KBM-7 (cell line): ENCODE measurements at places on chromosomes 6 and 20.

GRCh38 chr6:27891320-27891875 lies 20.8 kb downstream of the OR2B2 start:
- DNase-seq: no peak

- DNase-seq: no peak
Observed at GRCh38 chr6:72238900-72239299, 352.6 kb downstream of the RIMS1 start.

- DNase-seq: no peak
Observed at GRCh38 chr6:30795549-30796293, 51.4 kb upstream of the IER3 start.

DNA sequence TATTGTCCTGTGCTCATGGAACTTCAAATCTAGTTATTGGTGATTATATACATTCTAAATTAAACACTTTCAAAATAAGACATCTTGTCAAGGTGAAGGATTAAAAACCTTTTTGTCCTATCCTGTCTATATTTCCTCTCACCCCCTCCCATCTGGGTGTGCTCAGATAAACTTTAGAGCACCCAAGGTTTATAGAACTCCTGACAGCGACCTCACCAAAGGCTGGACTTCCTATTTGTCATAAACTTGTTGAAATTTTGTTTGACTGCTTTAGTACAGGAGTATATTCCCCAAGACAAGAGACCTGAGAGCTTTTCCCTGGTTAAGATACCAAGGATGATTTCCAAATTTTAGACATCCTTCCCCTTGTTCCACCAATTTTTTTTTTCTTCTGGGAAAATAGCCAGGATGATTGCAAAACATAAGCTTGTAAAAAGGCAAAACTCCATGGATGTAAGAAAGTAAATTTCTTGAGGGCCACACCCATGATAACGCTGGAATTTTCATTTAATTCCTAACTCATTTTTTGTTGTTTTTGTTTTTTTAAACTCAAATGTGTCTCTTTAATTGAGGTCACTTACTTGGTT lies 33.0 kb downstream of the CARMIL1 start:
- DNase-seq: no peak

GRCh38 chr6:144087789-144088426 lies 7.5 kb downstream of the SF3B5 start:
- peak; percentile 71 for DNase-seq

GRCh38 chr6:138521790-138522189 lies 22.5 kb upstream of the NHSL1 start:
- DNase-seq: peak; percentile 89

DNA sequence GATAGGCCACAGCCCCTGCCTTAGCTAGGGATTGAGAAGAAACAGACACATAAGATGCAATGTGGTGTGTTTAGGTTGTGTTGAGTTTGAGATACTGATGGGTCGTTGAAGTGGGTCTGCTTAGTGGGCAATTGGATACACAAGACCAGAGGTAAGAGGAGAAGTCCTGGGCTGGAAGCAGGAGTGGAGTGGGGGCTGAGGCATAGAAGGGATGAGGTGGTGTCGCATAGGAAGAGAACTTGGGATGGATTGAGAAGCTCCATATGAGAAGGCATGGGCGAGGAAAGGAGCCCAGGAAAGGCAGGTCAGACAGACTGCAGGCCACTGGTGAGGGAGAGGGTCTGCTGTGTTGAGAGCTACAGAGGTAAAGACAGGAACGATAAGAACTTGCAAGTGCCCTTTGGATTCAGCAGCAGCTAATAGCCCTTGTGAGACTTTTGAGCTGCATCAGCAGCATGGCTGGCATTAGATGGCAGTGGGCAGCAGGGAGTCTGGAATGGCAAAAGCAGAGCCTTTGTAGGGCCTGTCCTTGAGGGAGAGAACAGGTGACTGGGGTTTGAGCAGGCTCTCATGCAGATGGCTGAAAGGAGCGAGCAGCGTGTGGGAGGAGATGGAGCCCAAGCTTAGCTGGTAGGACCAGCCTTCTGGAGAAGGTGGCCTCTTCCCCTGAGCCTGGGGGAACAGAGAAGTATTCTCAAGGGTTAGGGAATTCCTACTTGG lies 33.2 kb downstream of the PLCG1 start:
- no peak for DNase-seq

- DNase-seq: no peak
Observed at GRCh38 chr6:113903666-113904330, 46.7 kb downstream of the MARCKS start.

- DNase-seq: no peak
Observed at GRCh38 chr6:41359617-41360313, 24.4 kb downstream of the NCR2 start.

DNA sequence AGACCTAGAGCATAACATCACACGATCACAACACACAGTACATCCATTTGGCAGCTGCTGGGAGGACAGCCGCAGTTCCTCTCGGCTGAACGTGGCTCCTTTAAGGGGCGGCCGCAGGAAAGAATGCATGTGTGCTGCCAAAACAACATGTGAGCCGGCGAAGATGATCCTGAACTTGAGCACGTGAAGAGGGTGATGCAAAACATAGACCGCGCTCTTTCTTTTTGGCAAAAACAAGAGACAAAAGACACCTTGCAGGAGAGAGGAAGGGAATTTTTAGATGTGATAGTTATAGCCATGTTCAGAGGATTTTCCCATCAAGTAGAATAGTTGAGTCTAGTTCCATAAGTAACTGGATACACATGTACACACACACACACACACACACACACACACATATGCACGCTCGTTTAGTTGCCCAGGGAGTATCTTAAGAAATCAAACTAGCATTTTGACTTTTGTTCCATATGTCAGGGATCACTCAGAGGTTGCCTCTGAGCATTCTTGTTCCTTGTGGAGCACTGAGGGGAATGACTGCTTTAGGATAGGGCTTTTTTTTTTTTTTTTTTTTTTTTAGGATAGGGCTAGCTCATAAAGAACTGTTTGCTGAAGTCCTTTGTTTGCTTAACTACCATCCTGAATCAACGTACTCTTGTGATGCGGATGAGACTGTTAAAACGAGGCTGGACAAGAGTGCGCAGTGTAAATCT lies 21.7 kb upstream of the RANBP9 start:
- no peak for DNase-seq

DNA sequence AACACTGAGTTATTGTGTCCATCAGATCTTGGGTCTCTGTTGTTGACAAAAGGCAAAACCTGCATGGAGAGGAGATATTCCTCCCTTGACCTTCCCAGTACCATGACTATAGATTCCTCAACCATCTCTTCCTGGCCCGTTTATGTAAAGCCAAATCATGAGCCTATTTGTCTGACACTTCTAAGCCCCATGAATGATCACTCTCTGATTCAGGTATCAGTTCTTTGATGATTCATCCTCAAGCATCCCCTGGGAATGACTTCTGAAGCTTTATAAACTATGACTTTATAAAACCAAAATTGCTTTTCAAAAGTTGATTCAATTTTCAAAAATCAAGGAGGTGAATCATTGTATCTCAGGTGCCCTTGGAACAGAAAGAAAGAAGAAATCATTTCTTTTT lies 78.7 kb upstream of the LOC128125822 start:
- no peak for DNase-seq

DNA sequence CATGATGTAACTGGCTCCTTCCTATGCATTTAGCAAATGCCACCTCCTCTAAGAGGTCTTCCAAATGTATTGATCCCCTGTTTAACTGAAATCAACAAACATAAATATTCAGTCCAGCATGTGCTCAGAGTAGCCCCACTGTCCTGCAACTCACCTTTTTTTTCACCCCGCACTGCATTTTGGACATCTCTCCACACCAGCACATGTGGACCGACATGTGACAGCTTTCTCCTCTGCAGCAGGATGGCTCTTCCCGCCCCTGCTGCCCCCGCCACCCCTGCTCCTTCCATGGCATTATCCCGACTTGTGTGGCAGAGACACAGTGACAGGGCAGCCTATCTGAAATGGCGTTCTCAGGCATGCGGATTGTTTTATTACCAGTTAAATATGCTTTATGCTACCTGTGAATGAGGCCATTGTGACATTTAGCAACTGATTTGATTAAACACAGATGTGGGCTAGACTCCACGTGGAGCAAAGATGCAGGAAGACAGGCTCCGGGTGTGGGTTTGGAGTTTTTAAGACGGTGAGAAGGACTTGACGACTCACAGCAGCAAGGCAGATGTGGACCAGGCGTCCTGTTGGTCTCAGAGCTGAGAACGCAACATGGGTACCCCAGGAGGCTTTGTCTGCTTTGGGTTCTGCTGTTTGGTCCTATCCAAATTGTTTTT lies 161.2 kb downstream of the EYA2 start:
- DNase-seq: no peak

DNA sequence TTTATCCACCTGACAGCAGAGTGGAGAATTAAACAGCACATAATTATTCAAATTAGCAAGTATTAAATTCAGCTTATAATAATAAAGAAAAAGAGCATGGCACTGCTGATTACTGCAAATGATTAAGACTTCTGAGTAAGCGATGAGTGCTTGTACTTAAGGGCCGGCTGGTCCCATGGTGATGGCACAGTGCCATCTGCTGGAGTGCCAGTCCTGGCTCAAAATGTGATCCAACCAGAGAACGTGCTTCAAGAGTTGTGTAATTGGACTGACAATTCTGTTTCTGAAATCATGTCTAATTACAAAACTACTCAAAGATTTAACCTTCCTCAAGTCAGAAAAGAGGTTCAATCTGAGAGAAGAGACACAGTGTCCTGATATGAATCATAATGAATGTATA lies 181.6 kb upstream of the RGS17 start:
- peak; percentile 50 for DNase-seq

- DNase-seq: peak; percentile 73
Observed at GRCh38 chr20:6583134-6583738, 184.2 kb upstream of the BMP2 start.

GRCh38 chr6:21166754-21167153 lies 426.8 kb upstream of the SOX4 start:
- no peak for DNase-seq

DNA sequence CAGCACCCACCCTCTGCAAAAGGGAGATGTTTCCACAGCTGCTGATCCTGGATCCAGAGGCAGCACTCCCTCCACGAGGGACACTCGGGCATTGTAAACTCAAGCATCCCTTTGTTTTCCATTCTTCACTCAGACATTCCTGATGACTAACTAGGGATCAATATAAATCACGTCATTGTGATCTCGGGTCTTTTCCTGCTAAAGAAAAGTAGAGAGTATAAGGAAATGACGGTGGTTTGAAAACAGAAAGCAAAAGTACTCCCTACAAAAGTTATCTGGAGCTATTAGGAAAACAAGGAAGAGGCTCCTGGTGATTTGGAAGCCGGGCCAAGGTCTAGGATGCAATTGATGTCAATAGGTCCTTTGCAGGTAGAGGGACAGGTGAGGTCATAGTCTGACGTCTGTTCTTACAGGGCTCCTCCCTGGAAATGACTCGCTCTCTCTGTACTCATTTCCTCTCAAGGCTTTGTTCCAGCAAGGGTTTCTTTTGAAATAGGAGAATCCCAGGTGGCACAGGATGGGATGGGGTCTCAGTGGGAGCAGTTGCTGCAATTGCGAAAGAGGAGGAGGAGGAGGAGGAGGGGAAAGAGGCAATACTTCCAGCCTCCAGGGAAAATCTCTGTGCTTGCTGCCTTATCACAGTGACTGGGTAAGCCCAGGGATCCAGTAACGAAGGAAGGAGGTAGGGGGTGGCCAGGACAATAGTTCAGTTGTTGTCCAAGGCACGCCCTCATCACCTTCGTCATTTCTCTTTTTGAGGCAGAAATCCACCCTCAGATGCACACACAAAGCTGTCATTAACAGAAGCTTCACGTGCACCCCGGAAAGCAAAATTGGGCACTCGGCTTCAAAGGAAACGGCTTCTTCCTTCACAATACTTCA lies 222.8 kb downstream of the LY86 start:
- no peak for DNase-seq

DNA sequence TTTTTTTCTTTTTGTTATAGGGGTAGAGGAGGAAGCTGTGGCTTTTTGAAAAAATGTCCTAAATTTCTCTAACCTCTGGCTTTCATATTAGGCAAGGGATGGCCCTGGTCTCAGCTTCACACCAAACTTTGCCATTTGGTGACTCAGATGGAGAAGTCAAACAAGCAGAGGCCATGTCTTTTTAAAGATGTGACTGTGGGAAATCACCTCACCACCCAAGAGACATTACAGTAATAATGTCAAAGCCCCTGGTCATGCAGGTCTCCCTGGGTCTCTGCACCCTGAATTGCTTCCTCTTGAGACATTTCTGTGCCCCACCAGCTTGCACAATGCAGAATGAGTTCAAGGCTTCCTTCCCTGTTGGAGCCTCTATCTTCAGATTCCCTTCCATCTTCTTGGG lies 39.5 kb upstream of the ADGRF5 start:
- no peak for DNase-seq

DNA sequence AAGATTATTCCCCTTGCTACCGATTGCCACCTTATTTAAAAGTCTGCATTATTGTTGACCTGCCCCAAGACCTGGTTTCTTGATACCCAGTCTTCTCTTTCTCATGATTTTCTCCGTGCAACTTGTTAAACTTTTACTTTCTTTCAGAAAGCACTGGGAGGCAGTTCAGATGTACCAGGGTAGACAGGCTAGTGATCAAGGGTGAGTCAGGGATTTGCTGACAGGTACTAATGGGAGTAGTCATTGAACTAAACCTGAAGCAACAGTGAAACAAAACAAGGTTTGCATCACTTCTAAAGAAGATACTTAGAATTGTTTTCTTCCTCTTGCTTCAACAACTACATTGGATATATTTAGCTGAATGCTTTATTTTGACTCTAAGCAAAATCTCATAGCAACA lies 124.4 kb downstream of the KCNQ5 start:
- no peak for DNase-seq

DNA sequence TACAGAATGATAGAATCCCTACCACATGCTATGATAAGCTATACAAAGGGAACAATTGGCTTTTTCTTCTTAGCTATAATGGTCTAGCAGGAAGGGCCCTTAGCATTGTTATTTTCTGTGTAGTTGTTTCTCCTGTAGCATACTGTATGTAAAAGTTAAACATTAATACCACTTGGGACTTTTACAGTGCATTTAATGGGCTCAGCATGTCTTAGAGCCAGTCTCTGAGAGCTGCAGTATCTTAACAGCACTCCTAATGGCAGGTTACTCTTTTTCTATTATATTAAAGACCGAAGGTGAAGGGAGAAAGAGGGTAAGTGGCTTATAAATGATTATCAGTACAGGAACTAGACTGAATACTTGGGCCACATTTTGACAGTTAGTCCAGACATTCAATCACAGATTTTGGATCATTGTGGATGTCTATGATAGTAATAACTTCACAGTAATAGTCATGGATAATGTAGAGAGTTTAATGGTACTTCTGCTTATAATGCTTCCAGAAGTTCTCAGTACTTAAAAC lies 290.7 kb downstream of the PHF3 start:
- no peak for DNase-seq

- DNase-seq: no peak
Observed at GRCh38 chr6:156280065-156280464, 497.1 kb upstream of the ARID1B start.
